ENCODE measurements at places on chromosomes 2 and 18.

DNA sequence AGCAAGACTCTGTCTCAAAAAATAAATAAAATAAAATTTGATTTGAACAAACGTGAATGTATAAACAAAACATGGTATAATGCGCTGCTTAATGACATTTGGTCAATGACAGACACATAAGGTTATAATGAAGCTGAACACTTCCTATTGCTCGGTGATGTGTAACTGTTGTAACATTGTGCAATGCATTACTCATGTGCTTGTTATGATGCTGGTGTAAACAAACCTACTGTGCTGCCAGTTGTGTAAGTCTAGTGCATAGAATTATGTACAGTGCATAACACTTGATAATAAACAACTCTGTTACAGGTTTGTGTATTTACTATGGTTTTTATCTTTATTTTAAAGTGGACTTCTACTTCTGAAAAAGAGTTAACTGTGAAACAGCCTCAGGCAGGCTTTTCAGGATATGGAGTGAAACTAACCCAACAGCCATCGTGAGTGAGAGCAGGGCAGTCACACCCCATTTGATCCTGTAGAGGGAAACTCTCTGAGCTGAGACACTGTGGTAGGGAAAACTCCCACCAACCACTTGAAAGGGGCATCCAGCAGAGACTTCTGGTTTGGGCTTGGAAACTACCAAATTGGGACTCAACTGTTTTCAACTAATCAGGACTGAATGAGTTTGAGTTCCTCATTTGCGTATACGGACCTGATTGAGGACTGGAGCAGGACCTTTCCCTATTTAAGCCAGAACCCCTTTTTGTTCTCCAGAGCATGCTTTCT lies 8.7 kb upstream of the RPRD1A start:
- DNase-seq: peak; percentile 81

DNA sequence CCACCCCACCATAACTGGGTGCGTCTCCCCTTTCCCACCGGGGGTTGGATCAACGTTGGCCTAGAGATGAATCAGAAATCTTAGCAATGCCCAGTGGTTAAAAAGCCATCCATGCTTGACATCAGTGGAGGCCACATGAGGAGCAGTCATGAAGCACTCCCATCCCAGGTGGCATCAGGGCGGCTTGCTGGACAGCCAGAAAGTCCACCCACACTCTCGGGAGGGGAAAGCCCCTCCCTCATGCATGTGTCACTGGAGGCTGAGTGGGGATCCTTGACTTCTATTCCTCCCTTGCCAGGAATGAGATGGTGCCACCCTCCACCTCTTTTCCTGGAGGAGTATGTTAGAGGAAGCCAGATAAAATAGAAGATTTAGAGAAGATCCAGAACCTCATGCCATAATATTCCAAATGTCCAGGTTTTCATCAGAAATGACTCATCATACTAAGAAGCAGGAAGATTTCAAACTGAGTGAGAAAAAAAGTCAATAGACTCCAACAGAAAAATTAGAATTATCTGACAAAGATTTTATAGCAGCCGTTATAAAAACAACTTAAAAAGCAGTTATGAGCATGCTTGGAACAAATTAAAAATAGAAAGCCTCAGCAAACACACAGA lies 507.1 kb upstream of the ID2 start:
- DNase-seq: no peak

GRCh38 chr18:58635891-58636290 lies 7.0 kb upstream of the ALPK2 start:
- peak; percentile 91 for DNase-seq

GRCh38 chr2:201777043-201777442 lies 3.7 kb downstream of the ALS2 start:
- DNase-seq: no peak

GRCh38 chr18:31444142-31444541 lies 3.4 kb upstream of the DSG3 start:
- no peak for DNase-seq

DNA sequence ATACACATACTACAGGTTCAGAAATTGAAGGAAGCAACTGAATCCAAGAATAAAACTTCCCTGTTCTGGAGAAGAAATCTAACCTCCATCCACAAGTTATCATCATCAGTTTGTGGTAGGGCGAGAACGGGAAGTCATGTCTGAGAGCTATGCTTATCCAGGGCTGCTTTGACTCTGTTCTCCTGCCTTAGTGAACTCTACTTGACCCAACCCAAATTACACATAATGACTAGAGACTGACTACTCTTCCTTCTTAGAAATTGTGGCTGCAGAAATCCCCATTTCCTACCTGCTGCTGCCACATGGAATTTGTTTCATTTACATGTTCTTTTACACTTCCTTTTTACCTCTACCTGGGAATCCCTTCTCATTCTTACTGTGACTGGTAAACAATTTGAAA lies 1102.6 kb upstream of the PIK3C3 start:
- no peak for DNase-seq

DNA sequence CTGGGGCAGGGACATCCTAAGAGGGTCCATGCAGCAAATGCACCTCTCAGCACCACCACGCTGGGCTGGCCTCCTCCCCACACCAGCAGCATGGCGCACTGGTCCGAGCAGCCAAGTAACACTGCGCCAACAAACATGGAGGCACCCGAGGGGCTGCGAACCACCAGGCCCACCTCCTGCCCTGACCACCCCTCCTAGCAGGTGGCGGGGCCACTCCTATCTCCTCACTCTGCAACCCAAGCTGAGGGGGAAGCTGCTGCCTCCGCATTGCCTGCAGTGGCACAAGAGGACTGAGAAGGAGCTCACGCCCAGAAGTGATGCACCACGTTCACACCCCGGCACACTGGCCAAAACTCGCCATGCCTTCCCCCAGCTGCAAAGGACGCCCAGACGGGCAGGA lies 94.4 kb downstream of the EIPR1 start:
- no peak for DNase-seq

DNA sequence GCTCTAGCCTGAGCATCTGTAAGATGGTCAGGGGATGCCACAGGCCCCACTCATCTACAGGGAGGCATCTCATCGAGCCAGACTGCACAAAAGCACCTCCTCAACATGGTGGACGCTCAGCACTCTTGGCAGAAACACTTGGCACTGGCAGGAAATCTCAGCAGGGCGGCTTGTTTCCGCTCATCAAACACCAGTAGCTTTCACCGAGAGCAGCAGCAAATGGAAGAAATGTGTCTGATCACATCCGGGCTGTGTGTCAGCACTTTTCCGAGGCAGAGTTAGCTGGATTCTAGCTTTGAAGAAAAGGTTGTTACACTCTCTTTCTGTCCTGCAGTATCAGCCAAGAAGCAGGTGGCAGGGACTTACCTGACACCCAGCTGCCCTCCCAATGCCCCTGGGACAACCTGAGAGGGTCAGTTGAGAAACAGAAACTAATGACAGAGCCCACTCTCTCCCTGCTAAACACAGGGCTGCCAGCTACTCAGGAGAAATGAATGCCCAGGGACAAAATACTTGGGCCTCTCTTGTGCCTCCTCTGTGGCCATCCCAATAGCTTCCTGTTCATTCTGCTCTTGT lies 68.9 kb upstream of the FZD7 start:
- DNase-seq: peak; percentile 15

GRCh38 chr2:159792599-159792998 lies 5.4 kb downstream of the CD302 start:
- DNase-seq: no peak

GRCh38 chr2:175048275-175048674 lies 43.1 kb upstream of the CHN1 start:
- no peak for DNase-seq

GRCh38 chr2:105739426-105739825 lies 5.3 kb upstream of the NCK2 start:
- no peak for DNase-seq
